ENCODE measurements at places on chromosomes 4 and X.

- no peak for DNase-seq
Observed at GRCh38 chrX:69493766-69494165, 10.4 kb upstream of the NALF2 start.

DNA sequence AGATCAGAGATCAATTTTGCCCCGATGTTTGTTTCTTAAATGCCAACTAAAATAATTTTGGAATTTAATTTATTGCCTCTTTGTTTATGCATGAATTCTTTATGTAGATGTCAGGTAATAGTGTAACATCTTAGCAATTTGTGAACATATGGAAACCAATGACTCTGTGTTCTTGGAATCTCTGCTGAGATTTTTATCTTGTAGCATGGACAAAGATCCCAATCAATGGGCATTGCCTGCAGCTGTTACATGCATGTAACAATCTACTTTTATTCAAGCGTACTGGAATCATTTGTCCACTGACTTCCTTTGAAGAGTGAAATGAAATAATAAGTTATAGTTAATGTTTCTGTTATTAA is 61.6 kb upstream of the ARSJ start:
- DNase-seq = no peak

GRCh38 chr4:71288875-71289274 is 49.9 kb upstream of the SLC4A4 start:
- no peak for DNase-seq

- DNase-seq = no peak
Observed at GRCh38 chrX:19649226-19649995, 134.1 kb upstream of the MAP3K15 start.

- DNase-seq = no peak
Observed at GRCh38 chrX:123743312-123743711, 10.5 kb upstream of the THOC2 start.

DNA sequence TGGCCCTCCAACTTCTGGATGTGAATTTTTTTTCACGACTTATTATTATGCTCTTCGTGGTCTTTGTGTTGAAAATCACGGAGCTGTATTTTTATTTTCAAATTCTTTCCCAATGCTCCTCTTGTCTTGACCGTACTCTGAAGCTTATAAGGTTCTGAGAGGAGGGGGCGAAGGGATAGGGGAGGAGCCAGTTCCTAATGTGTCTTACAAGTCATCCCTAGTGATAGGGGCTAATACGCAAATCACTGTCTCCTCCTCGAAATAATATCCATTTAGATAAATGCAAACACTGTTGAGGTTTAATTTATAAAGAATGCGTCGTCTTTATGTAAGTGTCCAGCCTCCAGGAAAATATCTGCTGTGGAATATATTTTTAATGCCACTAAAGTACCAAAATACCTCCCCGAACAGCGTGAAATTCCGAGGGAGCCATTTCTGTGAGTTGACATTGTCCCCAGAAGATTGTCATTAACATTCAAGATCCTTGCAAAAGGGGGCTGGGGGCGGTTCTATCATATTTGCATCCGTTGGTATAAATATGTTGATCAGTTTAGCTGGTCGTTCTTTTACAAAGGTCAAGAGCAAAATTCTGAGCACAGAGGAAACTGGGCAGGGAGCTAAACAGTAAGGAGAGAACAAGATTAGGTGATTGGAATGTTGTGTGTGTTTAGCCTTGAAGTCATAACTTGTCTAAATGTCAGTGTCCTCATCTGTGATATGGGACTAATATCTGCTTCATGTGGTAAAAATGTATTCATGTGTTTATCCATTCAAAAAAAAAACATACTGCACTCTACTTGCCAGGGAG is 3.7 kb upstream of the FAT1 start:
- DNase-seq = no peak

GRCh38 chrX:1807301-1807731 is 192.5 kb downstream of the ASMT start:
- DNase-seq = no peak

DNA sequence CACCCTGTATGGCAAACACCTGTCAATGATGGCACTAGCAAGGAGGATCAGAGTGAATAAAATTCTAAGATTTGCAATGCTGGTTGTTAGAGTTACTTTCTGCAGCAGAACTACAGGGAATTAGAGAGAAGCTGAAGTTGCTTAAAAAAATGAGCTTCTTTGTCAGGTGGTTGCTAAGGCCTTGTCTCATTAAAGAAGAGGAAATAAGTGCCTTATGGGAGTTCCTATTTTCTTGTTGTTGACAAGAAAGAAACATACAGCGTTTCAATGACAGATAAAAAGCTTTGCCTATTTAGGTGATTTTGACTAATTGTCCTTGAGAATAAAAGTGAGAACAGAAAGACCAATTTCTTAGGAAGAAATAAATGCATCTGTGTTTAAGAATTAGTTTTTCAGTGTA is 106.0 kb upstream of the ARHGAP24 start:
- DNase-seq = no peak

All from NCI-H1930 (cell line).